ENCODE measurements at places on chromosomes 1 and 21.

- ATAC-seq = no peak
These were observed 136.1 kb downstream of the RWDD3 start for GRCh38 chr1:95369985-95370690.

GRCh38 chr21:31042080-31042464, 3.8 kb upstream of the KRTAP19-8 start:
- ATAC-seq = no peak

GRCh38 chr1:187283984-187284383, 455.2 kb downstream of the PLA2G4A start:
- ATAC-seq = no peak

DNA sequence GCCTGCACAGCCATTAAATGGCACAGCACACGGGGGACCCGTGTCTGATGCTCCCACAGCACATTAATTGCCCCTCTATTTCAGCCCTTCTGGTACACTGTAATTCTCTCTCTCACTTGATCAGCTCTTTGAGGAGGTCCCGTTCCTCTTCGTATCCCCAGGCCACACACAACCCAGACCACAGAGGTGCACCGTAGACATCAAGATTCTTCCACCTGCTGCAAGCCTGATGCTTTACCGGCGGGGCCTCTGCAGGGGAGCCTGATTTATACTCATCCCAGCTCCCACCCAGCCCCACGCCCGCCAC, 759 bp downstream of the SMYD3 start:
- no peak for ATAC-seq

DNA sequence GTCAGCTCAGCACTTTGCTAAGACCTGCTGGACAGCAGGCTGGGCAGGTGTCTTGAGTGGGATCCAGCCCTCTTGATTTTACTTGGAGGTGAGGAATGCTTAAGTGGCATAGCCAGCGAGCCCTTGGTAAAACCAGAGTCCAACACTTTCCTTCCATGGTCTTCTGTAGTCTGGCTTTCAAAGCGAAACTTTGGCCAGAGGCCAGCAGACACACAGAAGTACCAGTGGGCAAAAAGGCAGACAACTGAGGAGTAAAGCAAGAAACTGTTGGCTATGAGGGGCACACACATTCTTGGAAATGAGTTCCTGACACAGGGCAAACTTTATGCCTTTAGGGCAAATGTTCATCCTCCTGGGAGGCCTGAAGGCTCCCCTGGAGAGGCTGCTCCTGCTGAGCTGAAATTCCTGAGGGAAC, 281.0 kb upstream of the POU3F1 start:
- no peak for ATAC-seq

- no peak for ATAC-seq
These were observed 81.9 kb upstream of the GREM2 start for GRCh38 chr1:240693844-240694243.

DNA sequence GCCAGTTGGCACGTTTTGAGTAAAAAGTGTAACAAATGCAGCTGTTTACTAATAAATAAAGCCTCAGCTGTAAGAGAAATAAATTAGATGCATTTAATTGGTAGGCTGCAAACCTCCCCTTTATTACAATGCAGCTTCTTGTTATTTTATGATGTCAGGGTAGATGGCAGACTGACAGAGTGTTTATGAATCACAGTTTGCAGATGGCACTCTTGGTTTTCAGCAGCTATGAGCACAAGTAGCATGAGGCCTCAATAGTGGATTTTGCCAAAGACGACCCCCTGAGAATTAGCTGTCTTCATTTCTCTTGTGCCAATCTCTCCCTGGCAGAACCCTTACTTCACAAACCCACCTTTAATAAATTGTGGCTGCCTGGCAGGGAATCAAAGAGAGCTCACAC, 161.2 kb upstream of the C1orf87 start:
- no peak for ATAC-seq

GRCh38 chr1:17837233-17838030, 82.3 kb downstream of the ACTL8 start:
- no peak for ATAC-seq
